ENCODE measurements at places on chromosomes 13 and 19.
A peak's percentile ranks its signal among the peaks of the same experiment; 100 is the strongest.

GRCh38 chr13:69556540-69557196 lies 551.0 kb upstream of the ATXN8OS start:
- DNase-seq = no peak

DNA sequence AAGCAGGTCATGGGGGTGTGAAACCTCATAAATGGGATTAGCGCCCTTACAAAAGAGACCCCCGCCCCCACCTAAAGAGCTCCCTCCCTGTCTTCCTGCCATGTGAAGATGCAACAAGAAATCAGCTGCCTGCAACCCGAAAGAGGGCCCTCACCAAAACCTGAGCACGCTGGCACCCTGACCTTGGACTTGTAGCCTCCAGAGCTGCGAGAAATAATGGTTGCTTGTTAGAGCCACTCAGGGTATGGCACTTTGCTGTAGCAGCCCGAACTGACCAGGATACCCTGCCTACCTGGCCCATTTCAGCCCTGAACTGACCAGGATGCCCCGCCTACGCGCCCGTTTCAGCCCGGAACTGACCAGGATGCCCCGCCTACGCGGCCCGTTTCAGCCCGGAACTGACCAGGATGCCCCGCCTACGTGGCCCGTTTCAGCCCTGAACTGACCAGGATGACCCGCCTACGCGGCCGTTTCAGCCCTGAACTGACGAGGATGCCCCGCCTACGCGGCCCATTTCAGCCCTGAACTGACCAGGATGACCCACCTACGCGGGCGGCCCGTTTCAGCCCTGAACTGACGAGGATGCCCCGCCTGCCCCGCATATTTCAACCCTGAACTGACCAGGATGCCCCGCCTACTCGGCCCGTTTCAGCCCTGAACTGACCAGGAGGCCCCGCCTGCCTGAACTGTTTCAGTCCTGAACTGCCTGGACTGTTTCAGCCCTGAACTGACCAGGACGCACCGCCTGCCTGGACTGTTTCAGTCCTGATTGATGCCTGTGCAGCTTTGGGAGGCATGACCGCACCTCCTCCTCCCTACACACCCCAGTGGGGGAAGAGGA lies 120.0 kb downstream of the UQCRFS1 start:
- DNase-seq = no peak

GRCh38 chr13:43830497-43830881 lies 43.7 kb upstream of the ENOX1 start:
- DNase-seq = peak; percentile 83

DNA sequence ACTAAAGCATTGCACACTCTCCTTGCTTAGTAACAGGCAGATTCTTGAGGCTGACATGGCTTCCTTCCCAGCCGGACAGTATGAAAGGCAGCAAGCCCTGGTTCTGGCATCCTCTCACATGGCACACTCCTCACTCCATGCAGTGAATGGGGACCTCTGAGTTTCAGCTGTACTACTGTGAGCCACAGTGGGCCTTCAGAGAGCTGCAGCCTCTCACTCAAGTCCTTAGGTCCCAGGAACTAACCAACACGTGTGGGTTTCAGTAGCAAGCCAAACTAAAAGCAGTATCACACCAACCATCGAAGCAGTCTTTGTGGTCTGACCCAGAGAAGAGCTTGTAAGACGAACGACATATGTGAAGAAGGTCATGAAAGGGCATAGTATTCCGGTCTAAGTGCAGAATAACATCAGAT lies 128.2 kb downstream of the TBC1D4 start:
- DNase-seq = no peak

- peak; percentile 47 for DNase-seq
These were observed 69.8 kb downstream of the SIAH3 start for GRCh38 chr13:45781553-45782326.

DNA sequence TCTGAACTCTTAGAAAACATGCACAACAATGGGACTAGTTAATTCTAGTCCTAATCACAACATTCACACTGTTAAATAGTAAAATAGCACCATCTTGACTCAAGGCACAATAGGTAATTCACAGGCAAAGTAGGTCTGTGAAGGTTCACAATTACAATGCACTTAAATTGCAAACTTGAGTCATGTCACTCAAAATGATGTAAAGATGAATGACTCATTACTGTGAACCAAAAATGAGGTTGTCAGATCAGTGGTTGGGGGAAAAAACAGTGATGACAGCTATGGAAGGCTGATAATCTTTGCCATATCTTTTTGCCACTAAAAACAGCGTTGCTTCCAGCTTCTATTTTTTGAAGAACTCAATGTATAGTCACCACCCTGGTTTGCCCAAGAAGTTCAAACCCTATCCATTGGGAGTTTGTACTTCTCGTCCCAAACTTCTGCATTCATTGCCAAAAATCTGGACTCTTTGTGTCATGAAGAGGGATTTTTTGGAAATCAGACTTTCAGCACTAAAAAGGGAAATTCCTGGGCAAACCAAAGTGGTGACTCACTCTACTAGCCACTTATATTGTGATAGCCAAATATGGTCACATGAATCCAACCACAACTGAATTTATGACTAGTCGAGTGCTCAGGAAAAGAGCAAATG lies 200.9 kb upstream of the TMTC4 start:
- peak; percentile 93 for DNase-seq

- no peak for DNase-seq
These were observed 79.4 kb downstream of the MAP4K1 start for GRCh38 chr19:38538386-38538785.

DNA sequence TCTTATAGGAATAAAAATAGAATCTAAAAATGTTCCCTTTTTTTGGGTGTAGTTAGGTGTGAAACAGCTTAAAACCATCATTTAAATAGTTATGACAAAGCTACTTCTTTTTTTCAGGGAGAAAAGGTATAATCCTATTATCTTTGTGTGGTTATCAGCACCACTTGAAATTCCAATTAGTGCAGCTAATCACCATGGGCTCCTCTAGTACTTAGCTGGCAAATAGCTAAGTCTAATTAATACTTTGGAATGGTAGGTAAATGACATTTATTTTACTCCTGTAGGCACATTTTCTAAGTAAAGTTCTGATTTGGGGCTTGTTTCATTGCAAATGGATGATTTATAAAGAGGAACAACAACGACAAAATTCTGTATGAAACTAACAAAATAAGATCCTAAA lies 132.6 kb downstream of the OLFM4 start:
- DNase-seq = no peak

- DNase-seq = peak; percentile 36
These were observed 19.2 kb upstream of the ERCC1 start for GRCh38 chr19:45442778-45443461.

GRCh38 chr19:5984600-5984999 lies 6.7 kb upstream of the RANBP3 start:
- no peak for DNase-seq

- peak; percentile 81 for DNase-seq
These were observed 8.5 kb upstream of the LILRB3 start for GRCh38 chr19:54231077-54231931.

- no peak for DNase-seq
These were observed 3.3 kb downstream of the AMER2 start for GRCh38 chr13:25168790-25169189.

DNA sequence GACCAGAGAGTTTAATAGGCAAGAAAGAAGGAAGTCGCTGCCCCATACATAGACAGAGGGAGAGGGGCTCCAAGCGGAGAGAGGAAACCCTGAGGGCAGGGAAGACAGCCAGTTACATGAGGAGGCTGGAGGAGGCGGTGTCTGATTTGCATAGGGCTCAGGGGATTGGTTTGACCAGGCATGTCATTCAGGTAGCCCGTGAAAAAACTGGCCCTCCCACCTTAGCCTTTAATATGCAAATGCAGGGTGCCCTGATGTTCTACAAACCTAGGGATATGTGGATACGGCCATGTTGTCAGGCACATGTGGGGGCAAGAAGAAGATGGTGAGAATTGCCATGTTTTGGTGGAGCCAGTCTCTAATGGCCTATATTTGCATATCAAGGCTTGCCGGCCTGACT lies 1461.6 kb downstream of the PCDH9 start:
- DNase-seq = no peak

GRCh38 chr19:8610041-8610935 lies at the start of gene ADAMTS10:
ADAMTS10 (minus strand) TSS chr19:8610715; CDS start chr19:8605710, 5,005 bp downstream.
- DNase-seq = peak; percentile 63

- DNase-seq = peak; percentile 95
These were observed 40.6 kb upstream of the EEF1AKMT1 start for GRCh38 chr13:20814224-20814910.
